ENCODE measurements at places on chromosomes 13 and 19.

DNA sequence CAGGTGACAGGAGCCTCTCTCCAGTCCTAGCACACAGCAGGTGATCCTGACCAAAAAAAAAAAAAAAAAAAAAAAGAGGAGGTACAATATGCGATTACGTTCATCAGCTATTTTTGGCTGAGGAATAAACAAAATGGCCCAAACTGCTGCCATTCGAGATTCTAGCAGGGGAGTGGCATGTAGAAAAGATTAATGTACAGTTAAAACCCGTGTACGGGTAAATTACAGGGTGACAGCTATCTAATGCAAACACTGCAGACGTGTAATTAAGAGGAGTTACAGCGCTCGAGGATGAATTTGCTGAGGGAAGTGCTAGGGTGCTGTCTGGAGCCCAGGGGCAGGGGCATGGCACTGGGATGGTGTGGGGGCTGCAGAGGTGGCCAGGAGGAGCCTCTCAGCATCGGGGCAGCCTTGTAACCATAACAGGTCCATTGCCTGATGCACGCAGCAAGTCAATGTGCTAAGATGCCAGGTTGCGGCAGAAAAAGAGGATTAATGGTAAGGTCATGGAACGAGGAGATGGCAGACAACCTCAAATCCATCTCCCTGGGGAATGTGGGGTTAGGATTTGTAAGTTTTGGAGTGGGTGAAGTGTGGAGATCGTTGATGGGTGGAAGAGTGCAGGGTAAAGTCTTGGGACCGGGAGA is 17.4 kb downstream of the CHST8 start:
- no peak for DNase-seq
- no peaks in the 10 kb centered on the region for H3K4me1 ChIP-seq
- no peaks in the 10 kb centered on the region for H3K36me3 ChIP-seq
- H3K27ac ChIP-seq = no peak overlapping the region
- no peak overlapping the region for H3K4me3 ChIP-seq

GRCh38 chr13:44317752-44318151 is 55.9 kb upstream of the SERP2 start:
- H3K27me3 ChIP-seq = no peaks in the 10 kb centered on the region
- peak; percentile 53 for DNase-seq

DNA sequence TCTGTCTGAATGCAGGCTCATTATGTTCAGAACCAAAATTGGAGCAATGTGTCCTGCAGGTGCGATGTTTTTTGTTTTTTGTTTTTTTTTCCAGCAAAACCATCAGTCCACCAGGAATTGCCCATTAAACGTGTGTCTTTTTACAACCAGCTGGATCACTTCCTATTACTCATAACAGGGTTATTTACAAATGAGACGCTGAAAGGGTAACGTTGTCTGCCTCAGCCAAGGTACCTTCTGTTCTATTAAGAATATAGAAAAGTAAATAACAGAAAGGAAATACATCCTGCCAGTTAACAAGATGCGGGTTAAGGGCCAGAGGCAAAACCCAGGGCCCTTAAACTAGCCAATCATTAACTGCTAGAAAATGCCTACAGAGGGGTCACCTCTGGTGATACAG is 590.4 kb downstream of the TBC1D4 start:
- H3K4me1 ChIP-seq = peaks cover 33% of the 10 kb centered on the region
- peak; percentile 66 for DNase-seq
- no peaks in the 10 kb centered on the region for H3K36me3 ChIP-seq
- H3K4me3 ChIP-seq = no peak overlapping the region
- H3K27me3 ChIP-seq = no peaks in the 10 kb centered on the region
- H3K27ac ChIP-seq = peak overlapping the region; percentile 98

DNA sequence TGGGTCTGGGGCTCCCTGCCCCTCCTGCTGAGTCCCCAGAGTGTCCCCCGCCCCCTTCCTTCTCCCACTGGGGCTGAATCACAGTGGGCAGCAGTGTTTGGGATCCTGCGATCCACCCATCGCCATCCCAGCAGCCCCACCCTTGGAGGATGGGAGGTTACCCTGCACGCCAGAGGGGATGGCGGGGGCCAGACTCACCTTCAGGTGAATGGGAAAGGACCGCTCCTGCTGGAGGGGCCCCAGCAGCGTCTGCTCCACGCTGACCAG is 569 bp downstream of the DLEU7 start:
- H3K4me1 ChIP-seq = no peaks in the 10 kb centered on the region
- no peak for DNase-seq

GRCh38 chr19:38730731-38731589 is 13.3 kb downstream of the CAPN12 start:
- peaks cover 73% of the 10 kb centered on the region for H3K36me3 ChIP-seq
- H3K4me3 ChIP-seq = no peak overlapping the region
- H3K4me1 ChIP-seq = peaks cover 27% of the 10 kb centered on the region
- peak overlapping the region; percentile 83 for H3K27ac ChIP-seq
- no peak for DNase-seq

GRCh38 chr19:800360-801029 is 3.2 kb downstream of the PTBP1 start:
- peak overlapping the region; percentile 91 for H3K4me3 ChIP-seq
- H3K27me3 ChIP-seq = no peaks in the 10 kb centered on the region
- H3K27ac ChIP-seq = peak overlapping the region; percentile 70

DNA sequence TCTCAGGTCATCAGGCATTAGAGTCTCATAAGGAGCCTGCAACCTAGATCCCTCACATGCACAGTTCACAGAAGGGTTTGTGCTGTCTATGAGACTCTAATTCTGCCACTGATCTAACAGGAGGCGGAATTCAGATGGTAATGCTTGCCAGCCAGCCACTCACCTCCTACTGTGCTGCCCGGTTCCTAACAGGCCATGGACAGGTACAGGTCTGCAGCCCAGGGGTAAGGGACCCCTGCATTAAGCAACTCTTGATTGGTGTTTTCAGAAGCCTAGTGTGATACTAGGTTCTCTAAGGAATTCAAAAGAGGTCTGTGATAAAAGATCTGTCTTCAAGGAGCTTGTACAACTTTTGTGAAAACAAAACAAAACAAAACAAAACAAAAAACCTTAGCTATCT is 31.1 kb downstream of the CAB39L start:
- H3K27ac ChIP-seq = no peak overlapping the region
- DNase-seq = no peak
- H3K36me3 ChIP-seq = no peaks in the 10 kb centered on the region
- no peak overlapping the region for H3K4me3 ChIP-seq

DNA sequence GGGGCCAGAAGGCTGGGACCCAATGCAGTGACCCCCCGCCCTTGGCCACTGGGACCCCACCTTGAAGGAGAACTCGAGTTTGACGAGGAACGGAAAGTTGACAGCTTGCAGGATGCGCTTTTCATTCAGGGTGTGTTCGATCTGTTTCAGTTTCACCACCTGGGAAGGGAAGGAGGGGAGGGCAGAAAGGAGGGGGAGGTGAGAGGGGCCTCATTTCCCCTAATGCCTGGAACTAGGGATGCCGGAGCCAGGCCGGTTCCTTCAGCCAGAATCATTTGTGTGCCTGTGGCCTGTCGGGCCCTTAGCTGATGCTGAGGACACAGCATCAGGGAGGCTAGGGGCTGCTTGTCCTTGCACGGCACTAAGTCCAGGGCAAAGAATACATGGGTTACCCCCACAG is 12.2 kb upstream of the SAMD1 start:
- no peaks in the 10 kb centered on the region for H3K27me3 ChIP-seq
- no peaks in the 10 kb centered on the region for H3K4me1 ChIP-seq
- no peak overlapping the region for H3K4me3 ChIP-seq
- no peak overlapping the region for H3K27ac ChIP-seq

DNA sequence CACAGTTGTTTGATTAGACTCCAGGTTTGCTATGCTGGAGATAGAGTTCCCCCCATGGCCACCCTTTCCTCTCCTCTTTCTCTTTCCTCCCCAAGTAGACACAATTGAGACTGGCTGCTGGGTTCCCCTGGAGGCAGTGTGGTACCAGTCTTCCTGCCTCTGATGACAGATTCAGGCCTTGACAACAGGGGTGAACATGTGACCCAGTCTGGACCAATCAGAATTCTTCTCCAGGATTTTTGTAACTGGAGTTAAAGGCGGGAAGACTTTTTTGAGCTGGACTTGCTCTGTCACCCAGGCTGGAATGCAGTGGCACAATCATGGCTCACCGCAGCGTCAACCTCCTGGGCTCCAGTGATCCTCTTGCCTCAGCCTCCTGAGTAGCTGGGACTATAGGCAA is 48.7 kb downstream of the CCNE1 start:
- H3K4me3 ChIP-seq = no peak overlapping the region
- peaks cover 35% of the 10 kb centered on the region for H3K27me3 ChIP-seq
- no peaks in the 10 kb centered on the region for H3K36me3 ChIP-seq
- H3K4me1 ChIP-seq = no peaks in the 10 kb centered on the region
- H3K27ac ChIP-seq = no peak overlapping the region

- peaks cover 25% of the 10 kb centered on the region for H3K4me1 ChIP-seq
- no peak for DNase-seq
- no peaks in the 10 kb centered on the region for H3K27me3 ChIP-seq
- no peaks in the 10 kb centered on the region for H3K36me3 ChIP-seq
- no peak overlapping the region for H3K27ac ChIP-seq
- H3K4me3 ChIP-seq = no peak overlapping the region
Observed at GRCh38 chr13:44389060-44389666, 15.5 kb downstream of the SERP2 start.

DNA sequence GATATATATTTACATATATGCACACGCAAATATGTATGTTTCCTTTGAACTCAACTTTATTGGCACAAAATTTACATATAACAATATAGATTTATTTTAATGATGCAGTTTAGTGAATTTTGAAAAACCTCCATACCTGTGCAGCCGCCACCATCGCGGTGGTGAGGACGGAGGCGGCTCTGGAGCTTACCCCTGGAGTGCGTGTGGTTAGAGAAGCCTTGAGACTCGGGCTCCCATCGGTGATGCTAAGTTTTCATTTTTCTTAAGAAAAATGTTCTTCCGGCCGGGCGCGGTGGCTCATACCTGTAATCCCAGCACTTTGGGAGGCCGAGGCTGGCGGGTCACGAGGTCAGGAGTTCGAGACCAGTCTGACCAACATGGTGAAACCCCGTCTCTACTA is 31.8 kb downstream of the GJA3 start:
- H3K4me3 ChIP-seq = no peak overlapping the region
- H3K27me3 ChIP-seq = no peaks in the 10 kb centered on the region
- H3K4me1 ChIP-seq = peaks cover 12% of the 10 kb centered on the region
- H3K27ac ChIP-seq = no peak overlapping the region
- H3K36me3 ChIP-seq = no peaks in the 10 kb centered on the region

- no peaks in the 10 kb centered on the region for H3K36me3 ChIP-seq
- H3K4me3 ChIP-seq = no peak overlapping the region
- no peak for DNase-seq
Observed at GRCh38 chr13:104286566-104287290, 1220.5 kb upstream of the SLC10A2 start.

GRCh38 chr19:10142701-10143375 is 23.1 kb upstream of the EIF3G start:
- H3K27ac ChIP-seq = no peak overlapping the region
- H3K4me1 ChIP-seq = no peaks in the 10 kb centered on the region
- H3K4me3 ChIP-seq = no peak overlapping the region
- peaks cover 68% of the 10 kb centered on the region for H3K36me3 ChIP-seq

GRCh38 chr19:5955636-5955935 is 22.4 kb downstream of the RANBP3 start:
- peaks cover 32% of the 10 kb centered on the region for H3K4me1 ChIP-seq
- H3K36me3 ChIP-seq = peaks cover 18% of the 10 kb centered on the region
- no peak for DNase-seq
- no peaks in the 10 kb centered on the region for H3K27me3 ChIP-seq

All from MCF 10A (cell line).